GDM1 (cell line): ENCODE measurements at places on chromosomes 2 and 18.

GRCh38 chr2:75108937-75109482 is 90.3 kb downstream of the TACR1 start:
- no peak for DNase-seq

GRCh38 chr2:100527440-100528015 is 35.3 kb upstream of the PDCL3 start:
- DNase-seq = no peak

GRCh38 chr18:9775178-9775577 is 67.1 kb downstream of the RAB31 start:
- no peak for DNase-seq

DNA sequence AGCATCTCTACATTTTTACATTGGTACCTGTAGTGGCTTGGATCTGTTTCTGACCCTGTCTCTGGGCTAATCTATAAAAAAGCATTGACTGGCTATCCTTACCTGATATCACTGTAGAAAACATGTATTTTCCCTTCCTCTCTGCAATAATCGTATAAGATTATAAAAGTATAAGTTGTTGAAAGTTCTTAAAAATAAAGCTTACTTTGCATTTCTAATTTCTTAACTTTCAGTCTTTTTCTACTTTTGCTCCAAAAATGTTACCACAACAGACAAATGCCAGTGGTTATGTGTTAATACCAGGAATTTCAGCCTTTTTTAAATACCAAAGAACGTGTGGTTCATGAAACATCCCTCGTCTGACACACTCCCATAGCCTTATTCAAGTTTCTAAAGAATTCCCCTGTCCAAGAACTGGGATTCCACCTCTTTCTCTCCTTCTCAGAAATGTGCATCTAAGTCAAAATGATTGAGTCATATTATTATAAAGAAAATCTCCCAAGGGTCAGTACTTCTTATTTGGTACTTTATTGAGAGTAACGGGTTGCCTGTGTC is 28.5 kb upstream of the ACKR3 start:
- DNase-seq = no peak
